G401 (cell line): ENCODE measurements at places on chromosomes 6 and 20. TPM values are rescaled to one million over a fixed set of nuclear protein-coding genes. Genes with fewer than 3 reads are reported as not detected.

The PTGIS gene
- total RNA-seq, result 13.6 and 15.3 TPM in 2 replicates

- DNase-seq, result no peak
These were observed 10.2 kb upstream of the RCAN2 start for GRCh38 chr6:46501136-46502089.

DNA sequence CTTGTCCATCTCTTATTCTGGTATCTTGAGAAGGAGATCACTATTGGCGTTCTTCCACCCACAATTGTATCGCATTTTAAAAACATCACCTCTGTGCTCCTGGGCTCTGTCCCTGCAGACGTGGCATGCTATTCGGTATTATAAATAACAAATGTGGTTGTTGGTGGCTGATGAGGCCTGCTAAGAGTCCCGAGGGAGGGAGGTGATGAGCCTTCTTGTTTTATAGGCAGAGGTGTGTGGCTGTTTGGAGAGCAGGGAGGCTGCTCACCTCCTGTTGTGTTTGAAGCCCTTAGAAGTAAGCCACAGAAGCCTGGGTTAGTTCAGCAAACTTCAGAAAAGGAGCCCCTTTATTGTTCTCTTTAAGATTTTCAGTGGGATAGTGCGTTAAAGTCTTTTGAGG, 15.6 kb downstream of the MANBAL start:
- no peak for DNase-seq

GRCh38 chr20:39986173-39986904, 702.7 kb downstream of the MAFB start:
- DNase-seq, result no peak

The RUNX2 gene
- total RNA-seq, result not detected in 2 replicates

DNA sequence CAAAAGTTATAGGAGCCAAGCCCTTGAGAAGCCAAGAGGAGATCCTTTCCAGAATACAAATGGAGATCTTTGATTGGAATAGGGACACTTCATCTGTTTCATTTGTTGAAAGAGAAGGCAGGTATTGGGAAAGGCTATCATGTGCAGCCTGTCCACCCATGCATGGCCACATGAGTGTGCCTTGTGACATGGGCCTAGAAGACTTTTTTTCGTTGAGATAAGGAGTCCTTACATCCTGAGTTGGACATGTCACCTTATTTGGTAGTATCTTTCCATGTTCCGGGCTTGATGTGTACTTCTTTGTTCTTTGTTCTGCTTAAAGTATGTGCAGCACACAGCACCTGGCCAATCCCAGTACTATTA, 42.1 kb upstream of the SYNCRIP start:
- no peak for DNase-seq

DNA sequence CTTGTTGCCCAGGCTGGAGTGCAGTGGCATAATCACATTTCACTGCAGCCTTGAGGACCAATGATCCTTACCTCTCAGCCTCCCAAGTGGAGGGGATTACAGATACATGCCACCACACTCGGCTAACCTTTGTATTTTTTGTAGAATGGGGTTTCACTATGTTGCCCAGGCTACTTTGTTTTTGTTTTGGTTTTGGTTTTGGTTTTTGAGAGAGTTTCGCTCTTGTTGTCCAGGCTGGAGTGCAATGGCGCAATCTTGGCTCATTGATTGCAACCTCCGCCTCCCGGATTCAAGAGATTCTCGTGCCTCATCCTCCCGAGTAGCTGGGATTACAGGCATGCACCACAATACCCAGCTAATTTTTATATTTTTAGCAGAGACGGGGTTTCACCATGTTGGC, 105.5 kb downstream of the BMP7 start:
- DNase-seq, result no peak

DNA sequence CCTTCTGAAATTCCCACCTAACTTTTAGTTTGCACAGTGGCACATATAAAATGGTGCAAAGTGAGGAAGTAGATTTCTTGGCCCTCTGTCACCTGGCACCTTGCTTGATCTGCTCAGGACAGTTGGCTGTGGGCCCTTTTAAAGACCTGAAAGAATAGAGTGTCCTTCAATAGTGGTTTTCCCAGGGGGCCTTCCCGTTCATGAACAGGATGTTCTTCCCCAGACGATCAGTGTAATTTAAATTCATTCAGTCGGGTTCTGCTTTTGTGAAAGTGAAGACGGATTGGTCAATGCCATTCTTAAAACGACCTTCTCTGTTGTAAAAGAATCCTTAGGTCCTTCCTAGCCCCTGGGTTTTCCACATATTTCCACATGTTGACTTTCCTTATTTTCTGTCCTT, 178.5 kb downstream of the SASH1 start:
- DNase-seq, result no peak

The ULBP1 gene
- total RNA-seq, result not detected in 2 replicates

- no peak for DNase-seq
These were observed 104.8 kb upstream of the EYA4 start for GRCh38 chr6:133136177-133136880.

DNA sequence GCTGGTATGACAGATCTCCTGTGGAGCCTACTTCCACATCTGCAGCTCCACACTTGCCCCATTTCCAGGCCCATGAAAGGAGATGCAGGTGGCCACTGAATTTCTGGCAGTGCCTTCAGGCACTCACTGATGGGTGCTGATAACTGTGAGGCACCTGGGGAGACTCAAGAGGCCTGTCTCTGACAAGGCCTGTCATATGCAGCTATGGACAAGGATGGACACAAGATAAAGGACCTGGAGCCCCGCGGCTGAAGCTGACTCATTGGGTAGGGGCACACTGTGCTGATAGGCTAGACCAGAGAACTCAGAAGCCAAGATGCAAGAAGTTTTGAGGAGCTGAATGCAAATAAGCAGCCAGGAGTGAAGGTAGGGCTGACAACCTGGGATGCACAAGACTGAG, 81.0 kb upstream of the LRFN2 start:
- DNase-seq, result no peak

The CNBD2 gene
- 5.8 and 8.6 TPM in 2 replicates for total RNA-seq

GRCh38 chr6:125961117-125961516, 4.5 kb downstream of the HINT3 start:
- DNase-seq, result no peak

DNA sequence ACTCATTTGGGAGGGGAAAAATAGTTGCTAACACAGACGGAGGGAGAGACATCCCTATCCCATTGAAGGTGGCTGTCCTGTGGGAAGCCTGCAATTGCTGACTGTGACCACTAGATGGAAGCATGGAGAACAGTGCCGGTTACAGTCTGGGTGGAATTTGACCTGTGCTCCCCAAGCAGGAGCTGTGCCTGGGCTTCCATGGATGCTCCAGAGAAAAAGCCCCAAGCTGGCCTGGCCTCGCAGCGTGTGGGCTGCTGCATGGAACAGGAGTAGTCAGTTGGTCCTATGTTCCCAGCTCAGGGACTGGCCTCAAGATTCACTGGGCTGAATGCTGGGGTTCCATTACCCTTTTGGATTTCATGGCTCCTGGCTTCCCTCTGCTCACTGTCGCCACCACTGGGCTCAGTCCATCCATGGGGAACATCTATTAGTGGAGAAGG, 116.3 kb upstream of the CHD6 start:
- DNase-seq, result peak; percentile 17

The RSPO3 gene
- 5.7 TPM in 1 of 2 replicates, not detected in the other for total RNA-seq

DNA sequence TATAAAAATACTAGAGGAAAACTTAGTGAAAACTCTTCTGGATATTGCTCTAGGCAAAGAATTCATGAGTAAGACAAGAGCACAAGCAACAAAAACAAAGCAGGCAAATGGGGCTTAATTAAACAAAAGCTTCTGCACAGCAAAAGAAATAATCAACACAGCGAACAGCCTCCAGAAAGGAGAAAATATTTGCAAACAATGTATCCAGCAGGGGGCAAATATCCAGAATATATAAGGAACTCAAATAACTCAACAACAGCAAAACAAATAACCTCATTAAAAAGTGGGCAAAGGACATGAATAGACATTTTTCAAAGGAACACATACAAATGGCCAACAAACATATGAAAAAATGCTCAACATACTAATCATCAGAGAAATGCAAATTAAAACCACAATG, 17.1 kb upstream of the HECA start:
- DNase-seq, result no peak

The HLA-A gene
- total RNA-seq, result 59.4 and 61.4 TPM in 2 replicates

- DNase-seq, result no peak
These were observed 982.2 kb upstream of the MAP3K7 start for GRCh38 chr6:91569071-91569470.

DNA sequence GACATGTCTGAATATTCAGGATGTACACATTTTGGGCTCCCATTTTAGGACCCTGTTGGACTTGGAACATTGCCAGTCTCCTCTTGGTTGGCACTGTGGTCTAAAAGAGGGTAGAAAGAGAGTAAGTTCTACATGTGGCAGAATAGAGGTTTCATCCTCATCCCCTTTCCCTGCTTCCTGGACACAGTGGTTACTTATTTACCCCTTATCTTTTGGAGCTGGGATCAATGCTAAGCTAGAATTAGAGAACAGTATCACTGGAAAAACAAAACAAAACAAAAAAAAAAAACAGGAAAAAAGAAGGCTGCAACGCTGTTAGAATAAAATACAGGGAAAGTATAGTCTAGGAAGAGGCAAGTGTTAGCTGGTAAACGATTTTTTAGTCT, 790.6 kb downstream of the MAFB start:
- no peak for DNase-seq

DNA sequence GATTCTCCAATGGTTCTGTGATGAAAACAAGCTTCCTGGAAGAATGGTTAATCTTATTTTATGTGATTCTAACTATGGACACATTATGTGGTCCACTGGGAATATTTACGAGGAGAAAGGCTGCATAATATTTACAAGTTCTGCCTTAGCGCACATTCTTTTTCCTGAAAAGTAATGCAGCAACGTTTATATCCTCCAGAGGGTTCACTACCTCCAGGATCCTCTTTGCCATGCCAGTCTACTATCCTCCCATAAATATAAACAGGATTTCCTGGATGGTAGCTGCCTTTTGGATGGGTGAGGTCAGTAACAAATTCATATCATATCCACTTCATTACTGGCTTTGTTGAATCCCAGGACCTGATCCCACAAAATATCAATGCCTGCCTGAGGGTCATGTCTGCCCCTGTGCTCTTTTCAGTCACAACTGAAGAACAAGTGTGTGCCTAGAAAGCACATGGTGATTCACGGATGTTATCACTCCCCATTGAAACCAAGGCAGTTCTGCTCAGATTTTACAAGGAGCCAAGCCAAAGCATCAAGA, 30.4 kb downstream of the ADGRF5 start:
- no peak for DNase-seq

DNA sequence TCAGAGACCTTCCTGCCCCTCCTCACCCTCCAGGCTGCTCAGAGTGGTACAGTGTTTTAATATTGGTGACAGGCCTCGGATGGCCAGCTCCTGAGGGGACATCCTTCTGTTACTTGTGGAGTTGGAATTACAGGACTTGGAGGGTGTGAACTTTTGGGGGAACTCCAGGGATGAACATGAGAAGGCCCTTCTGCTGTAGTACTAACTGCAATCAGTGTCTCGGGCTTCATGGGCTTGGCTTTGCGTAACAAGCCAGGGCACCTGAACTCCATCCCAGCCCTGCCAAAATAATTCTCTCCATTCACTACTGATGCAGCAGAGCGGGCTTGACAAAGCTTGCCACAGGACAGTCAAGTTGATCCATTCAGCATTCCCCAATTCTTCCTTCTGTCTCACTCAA, 28.6 kb downstream of the SLC22A23 start:
- DNase-seq, result no peak

The CAPN11 gene
- not detected in 2 replicates for total RNA-seq

The SOX18 gene
- total RNA-seq, result 1.2 TPM in 1 of 2 replicates, not detected in the other

- peak; percentile 54 for DNase-seq
These were observed 16.6 kb downstream of the POM121L2 start for GRCh38 chr6:27295301-27296079.

DNA sequence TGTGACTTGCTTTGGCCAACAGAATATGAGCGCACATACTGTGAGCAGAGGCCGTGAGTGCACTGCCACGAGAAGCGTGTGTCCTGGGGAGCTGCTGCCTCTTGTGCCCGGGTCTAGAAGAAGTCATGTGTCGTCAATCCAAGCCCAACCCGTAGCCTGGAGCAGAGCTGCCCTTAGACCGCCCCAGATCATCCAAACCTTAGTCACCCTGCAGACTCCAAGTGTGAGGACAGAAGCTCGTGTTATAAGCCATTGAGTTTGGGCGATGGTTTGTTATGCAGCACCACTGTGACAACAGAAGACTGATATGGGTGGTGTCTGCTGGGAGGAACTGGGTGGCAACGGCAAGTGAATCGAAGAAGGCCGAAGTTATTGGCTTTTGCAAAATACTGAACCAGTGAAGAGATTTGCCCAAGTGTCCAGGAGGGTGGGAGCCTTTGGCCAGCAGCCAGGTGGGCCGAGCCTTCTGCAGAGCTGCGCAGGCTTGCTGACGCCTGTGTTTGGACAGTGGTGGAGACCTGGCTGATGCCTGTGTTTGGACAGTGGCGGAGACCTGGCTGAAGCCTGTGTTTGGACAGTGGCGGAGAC, 101.3 kb upstream of the SULF2 start:
- DNase-seq, result no peak

DNA sequence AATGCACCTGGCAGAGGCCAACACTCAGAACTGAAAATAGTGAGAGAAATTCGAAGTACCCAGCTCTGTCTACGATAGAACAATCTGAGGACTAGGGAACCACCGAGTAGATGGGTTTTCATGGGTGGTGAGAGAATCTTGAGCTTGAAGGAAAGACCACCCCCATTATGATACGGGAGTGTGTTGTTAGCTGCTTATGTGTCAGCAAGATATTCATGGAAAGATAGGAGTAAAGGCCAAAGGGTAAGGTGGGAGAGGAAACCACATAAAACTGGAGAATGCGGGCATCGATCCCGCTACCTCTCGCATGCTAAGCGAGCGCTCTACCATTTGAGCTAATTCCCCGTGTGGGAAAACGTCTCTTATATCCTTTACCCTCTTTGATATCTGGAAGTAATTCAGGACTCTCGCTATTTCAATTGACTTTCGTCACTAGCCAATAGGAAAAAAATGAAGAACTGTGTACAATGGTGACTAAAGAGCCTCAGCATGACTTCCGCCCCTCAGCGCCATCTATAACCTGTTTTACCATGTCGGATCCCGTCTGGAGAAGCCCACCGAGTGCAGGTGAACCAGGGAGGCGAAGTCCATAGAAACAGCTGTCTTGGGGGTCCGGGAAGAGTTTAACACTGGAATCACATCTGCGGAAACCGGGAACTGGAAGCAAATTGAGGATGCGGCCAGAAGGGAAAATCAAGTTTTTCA, 25.0 kb upstream of the ABT1 start:
- DNase-seq, result peak; percentile 80

The IL17F gene
- total RNA-seq, result not detected in 2 replicates

The WFDC5 gene
- total RNA-seq, result not detected in 2 replicates

DNA sequence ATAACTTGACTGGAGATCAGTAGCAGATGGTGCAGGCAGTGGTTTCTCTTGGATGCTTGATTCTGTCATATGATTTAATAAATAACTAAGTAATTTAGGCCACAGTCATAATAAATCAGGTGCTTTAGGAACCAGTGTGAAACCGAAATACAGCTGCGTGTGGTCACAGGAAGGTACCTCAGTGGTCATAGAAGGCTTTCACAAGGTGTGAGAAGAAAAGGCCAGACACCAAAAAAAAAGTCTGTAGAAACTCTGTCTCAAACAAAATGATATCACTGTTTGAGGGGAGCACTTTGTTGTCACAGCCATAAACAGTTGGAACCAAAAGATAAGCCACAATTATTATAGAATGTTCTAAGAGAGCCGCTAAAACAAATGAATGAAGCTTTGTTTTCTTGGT, 56.5 kb downstream of the ARMC2 start:
- DNase-seq, result no peak

GRCh38 chr6:38876475-38876874, 161.4 kb downstream of the DNAH8 start:
- DNase-seq, result peak; percentile 37
